NCI-H446 (cell line): ENCODE measurements at places on chromosomes 5 and 9.

- no peak for DNase-seq
These were observed 490.8 kb downstream of the TLE4 start for GRCh38 chr9:80062567-80062966.

- no peak for DNase-seq
These were observed at the start of gene NTRK2 for GRCh38 chr9:84669288-84670137. TSS of gene NTRK2 (plus strand) at chr9:84669729. CDS start at chr9:84670749, 1,020 bp downstream.

DNA sequence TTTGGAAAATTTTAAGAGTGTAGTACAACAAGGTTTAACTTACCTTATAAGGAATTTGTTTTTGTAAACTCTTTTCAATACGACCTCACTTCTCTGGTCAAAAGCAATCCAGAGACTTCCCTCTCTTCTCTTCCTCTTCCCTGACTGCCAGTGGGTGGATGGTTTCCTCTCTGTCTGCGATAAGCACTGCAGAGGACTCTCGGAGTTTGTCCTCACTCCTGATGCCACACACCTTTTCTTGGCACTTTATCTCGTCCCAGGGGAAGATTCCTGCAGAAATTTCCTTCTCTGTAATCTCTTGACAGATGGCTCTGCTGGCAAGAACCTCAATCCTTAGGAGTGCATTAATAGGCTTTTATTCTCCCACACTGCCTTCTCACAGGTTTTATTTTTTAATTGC is 641.6 kb downstream of the NR2F1-AS1 start:
- no peak for DNase-seq

- no peak for DNase-seq
These were observed 39.6 kb downstream of the NKD2 start for GRCh38 chr5:1048162-1048721.
